GM23338 (cell line): ENCODE measurements at places on chromosomes 11 and 22. TPM values are rescaled to one million over a fixed set of nuclear protein-coding genes. Genes with fewer than 3 reads are reported as not detected.

GRCh38 chr11:29005401-29005980, 897.3 kb downstream of the METTL15 start:
- H3K4me1 ChIP-seq, result no peaks in the 10 kb centered on the region; the same call in 1 of the 2 replicates
- peak; percentile 47 for DNase-seq
- H3K27me3 ChIP-seq, result no peaks in the 10 kb centered on the region

DNA sequence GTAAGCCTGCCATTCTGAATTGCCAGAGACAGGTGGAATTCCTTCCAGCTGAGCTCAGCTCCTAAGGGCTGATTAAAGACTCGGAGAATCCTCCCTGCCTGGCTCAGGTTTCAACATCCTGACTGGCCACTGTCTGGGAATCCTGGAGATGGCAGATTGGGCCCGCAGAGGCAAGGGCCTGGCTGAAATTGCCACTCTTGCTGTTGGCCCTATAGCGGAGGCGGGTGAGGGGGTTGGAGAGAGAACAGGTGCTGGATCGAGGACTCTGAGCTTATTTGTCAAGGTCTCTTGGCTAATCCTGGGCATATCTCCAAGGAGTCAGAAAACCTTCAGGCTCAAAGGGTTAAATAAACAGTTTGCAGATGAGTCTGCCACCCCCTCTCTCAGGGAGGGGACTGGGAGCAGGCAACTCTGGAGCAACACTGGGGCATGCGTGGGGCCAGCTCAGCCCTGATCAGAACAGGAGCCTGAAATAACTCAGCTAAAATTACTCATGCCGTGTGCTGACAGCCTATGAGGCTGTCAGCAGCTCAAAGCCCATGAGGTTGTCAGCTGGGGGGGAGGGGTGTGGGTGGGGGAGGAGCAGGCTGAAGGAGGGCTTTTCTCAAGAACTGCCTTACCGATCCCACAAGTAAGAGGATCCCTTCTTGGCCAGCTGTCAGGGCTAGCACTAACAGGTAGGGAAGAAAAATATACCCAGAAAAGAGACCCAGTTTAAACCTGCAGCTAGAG, 14.7 kb upstream of the MFRP start:
- H3K27me3 ChIP-seq, result peaks cover 50% of the 10 kb centered on the region
- peak overlapping the region; percentile 63; the same call in 1 of the 2 replicates for H3K27ac ChIP-seq
- H3K4me3 ChIP-seq, result peak overlapping the region; percentile 45
- peak; percentile 88 for DNase-seq
- no peaks in the 10 kb centered on the region for H3K36me3 ChIP-seq

DNA sequence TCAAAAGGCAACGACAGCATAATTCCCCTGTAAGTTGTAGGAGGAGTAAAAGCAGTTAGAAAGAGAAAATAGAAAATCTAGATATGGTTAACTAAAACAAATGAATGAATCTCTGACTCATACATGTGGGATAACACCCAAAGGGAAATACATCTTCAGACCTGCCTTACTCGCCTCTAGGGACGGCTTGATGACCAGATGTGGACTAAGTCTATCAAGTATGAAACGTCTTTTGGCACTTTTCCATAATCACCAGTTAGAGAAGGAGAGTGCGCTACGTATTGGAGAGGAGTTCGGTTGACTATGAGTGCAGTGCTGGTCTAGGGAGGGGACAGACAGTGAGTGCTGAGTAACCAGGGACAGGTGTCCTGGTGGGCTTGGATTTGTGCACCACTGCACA, 459.9 kb downstream of the OPCML start:
- H3K4me3 ChIP-seq, result no peak overlapping the region
- no peaks in the 10 kb centered on the region for H3K36me3 ChIP-seq
- H3K4me1 ChIP-seq, result peaks cover 34% of the 10 kb centered on the region
- no peak for DNase-seq

DNA sequence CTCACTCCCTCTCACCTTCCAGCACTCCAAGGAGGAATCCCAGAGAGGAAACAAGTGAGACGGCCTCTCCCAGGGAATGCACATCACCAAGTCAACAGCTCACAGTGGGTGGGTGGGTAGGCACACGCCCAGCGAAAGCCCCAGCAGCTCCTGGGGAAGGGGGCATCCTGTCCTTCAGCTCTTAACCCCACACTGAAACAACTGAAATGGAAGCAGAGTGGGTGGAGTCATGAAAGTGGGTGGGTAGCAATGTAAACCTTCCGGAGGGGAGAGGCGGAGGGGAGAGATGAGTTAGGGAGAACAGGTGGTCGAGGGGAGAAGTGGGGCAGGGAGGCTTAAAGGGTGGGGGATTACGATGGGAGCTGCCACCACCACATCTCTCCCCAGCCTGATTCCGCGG, 5.4 kb downstream of the MCHR1 start:
- H3K27me3 ChIP-seq, result no peaks in the 10 kb centered on the region
- peak overlapping the region; percentile 95 for H3K27ac ChIP-seq
- DNase-seq, result peak; percentile 89
- H3K4me1 ChIP-seq, result peaks cover 42% of the 10 kb centered on the region
- H3K36me3 ChIP-seq, result no peaks in the 10 kb centered on the region
- H3K4me3 ChIP-seq, result peak overlapping the region; percentile 24

- no peaks in the 10 kb centered on the region for H3K36me3 ChIP-seq
- DNase-seq, result no peak
- H3K4me3 ChIP-seq, result no peak overlapping the region
- no peak overlapping the region for H3K27ac ChIP-seq
- H3K4me1 ChIP-seq, result no peaks in the 10 kb centered on the region
- H3K27me3 ChIP-seq, result no peaks in the 10 kb centered on the region
Measured at GRCh38 chr11:127693686-127694085, 693.1 kb upstream of the KIRREL3 start.

- H3K27me3 ChIP-seq, result no peaks in the 10 kb centered on the region
- DNase-seq, result no peak
- H3K27ac ChIP-seq, result no peak overlapping the region
- no peaks in the 10 kb centered on the region for H3K36me3 ChIP-seq
- no peak overlapping the region for H3K4me3 ChIP-seq
Measured at GRCh38 chr11:130813638-130814037, 102.6 kb downstream of the SNX19 start.

DNA sequence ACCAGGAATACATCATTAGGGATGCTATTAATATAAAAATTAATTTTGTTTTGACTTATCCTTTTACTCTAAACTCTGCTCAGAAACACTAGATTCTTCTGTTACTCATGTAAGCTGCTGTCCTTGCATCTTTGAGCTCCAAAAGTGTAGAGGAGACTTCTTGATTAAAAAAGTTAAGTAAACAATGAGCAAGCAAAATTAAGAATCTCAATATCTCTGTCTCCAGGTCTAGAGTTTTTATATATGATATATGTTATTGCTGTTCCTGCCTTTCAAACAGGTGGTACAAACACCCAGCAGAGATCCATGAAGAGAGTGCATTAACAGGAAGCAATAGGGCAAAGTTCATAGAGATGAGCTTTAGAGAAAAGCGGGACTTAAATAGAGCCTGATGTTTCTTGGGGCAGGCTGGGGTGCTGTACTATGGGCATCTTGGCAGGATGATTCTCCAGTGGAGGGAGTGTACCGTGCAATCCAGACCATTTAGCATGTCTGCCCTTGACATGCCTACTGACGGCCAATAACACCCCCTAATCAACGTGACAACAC, 6.9 kb downstream of the MAPK1 start:
- H3K36me3 ChIP-seq, result 0 out of 2 replicates have a peak, but pooled peaks cover 3% of the 10 kb centered on the region
- H3K4me3 ChIP-seq, result no peak overlapping the region
- H3K27me3 ChIP-seq, result no peaks in the 10 kb centered on the region

- peak; percentile 34 for DNase-seq
- H3K4me1 ChIP-seq, result peaks cover 5% of the 10 kb centered on the region
- peak overlapping the region; percentile 32; the same call in 1 of the 2 replicates for H3K4me3 ChIP-seq
- no peak overlapping the region for H3K27ac ChIP-seq
- H3K36me3 ChIP-seq, result no peaks in the 10 kb centered on the region
- peaks cover 3% of the 10 kb centered on the region; the same call in 1 of the 2 replicates for H3K27me3 ChIP-seq
Measured at GRCh38 chr11:64409707-64410403, 50.9 kb downstream of the RPS6KA4 start.

DNA sequence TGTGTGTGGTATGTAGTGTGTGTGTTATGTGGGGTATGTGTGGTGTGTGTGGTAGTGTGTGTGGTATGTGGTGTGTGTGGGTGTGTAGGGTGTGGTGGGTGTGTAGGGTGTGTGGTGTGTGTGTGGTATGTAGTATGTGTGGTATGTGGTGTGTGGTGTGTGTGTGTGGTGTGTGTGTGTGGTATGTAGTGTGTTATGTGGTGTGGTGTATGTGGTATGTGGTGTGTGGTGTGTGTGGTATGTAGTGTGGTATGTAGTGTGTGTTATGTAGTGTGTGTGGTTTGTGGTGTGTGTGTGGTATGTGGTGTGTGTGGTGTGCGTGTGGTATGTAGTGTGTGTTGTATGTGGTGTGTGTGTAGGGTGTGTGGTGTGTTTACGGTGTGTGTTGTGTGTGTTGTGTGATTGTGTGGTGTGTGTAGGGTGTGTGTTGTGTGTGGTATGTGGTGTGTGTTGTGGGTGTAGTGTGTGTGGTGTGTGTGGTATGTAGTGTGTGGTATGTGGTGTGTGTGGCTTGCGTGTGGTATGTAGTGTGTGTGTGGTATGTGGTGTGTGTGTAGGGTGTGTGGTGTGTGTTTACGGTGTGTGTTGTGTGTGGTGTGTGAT, 4.2 kb upstream of the PPP6R2 start:
- H3K27ac ChIP-seq, result no peak overlapping the region
- H3K36me3 ChIP-seq, result no peaks in the 10 kb centered on the region
- DNase-seq, result no peak
- H3K27me3 ChIP-seq, result no peaks in the 10 kb centered on the region

ZP1 gene
- not detected in 2 replicates for total RNA-seq

AMOTL1 gene
- total RNA-seq, result 18.7 TPM in 2 replicates

CYP2R1 gene
- 15.7 and 16.4 TPM in 2 replicates for total RNA-seq
